ENCODE measurements at places on chromosomes 6 and 20.

GRCh38 chr6:166281104-166281503 is 27.1 kb downstream of the PRR18 start:
- no peak for DNase-seq

DNA sequence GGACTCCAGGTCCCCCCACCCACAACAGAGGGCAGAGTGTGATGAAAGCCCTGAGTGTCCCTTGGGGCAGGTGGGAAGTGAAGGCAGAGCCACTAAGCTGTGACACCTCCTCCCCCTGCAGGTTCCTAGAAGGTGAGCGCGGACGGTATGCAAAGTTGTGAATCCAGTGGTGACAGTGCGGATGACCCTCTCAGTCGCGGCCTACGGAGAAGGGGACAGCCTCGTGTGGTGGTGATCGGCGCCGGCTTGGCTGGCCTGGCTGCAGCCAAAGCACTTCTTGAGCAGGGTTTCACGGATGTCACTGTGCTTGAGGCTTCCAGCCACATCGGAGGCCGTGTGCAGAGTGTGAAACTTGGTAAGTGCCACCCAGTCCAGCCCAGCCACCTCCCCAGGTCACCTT is 159.6 kb upstream of the RNF24 start:
- no peak for DNase-seq

DNA sequence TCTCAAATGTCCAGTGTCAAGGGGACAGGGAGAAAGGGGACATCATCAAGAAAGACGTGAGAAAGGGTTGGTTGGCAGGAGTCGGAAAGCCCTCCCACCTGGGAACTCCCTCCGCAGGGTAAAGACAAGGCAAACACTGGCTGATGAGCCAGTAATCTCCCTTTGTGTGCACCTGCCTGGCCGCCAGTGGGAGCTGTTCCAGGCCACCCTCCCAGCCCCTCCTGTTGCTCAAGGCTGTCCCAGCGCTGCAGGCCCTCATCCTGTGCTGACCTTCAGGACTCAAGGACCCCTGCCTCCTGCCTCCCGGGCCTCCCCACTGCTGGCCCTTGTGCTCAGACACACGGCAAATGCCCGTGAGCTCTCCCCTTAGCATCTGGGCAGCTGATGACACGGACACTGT is 7.4 kb downstream of the FRMD1 start:
- DNase-seq, result peak; percentile 85

DNA sequence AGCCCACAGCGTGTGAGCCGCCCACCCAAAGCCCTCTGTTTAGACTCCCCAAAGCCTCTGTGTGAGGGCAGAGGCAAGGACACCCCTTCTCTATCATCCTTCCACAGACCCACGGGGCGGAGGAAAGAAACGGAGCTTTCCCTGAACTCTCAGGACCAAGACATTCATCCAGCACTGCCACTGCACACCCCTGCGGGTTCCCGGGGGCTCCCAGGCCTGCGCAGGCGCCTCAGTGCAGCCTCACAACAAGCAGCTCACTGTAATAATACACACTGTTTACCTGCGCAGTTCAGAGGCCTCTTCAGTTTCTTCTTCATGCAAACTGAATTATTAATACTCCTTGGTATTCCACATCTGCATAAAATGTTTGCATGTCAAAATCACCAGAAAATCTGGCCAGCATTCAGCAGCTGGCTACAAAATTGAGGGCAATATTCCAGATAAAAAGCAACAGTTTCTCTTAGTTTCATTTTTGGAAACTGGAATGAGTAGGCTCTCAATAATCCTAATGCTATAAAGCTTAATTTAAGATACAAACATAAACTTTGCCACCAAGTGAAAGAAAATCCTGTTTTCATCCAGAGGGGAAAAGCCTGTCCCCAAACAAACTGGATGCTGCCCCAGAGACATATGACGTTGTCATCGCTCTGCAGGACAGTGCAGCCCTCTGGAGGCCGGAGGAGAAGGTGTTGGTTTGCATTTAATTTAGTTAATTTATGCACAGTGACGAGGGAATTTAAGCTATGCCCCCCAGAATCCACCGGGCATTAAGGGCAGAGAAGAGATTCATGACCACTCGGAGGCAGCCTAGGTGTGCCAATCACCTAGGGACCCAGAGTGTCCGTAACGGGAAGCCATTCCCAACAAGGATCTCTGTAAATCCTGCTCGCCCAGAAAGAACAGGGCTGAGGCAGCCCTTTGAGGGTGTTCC is 45.3 kb downstream of the NINL start:
- no peak for DNase-seq

GRCh38 chr6:111800259-111800765 is 72.9 kb downstream of the FYN start:
- DNase-seq, result no peak

- no peak for DNase-seq
Observed at GRCh38 chr6:6317386-6317785, 3.1 kb downstream of the F13A1 start.

DNA sequence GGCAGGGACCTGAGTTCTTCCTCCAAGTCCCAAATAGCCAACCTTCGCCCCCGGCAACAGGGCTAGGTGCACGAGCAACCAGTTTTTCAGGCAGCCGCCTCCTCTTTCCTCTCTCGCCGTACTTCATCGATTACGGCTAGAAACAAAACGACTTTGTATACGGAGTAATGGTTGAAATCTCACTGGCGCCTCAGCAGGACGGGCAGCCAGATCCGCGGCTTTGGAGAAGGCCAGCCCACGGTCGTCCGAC is 333 bp upstream of the SMIM13 start:
- DNase-seq, result no peak

All from HEK293T (cell line).